ENCODE measurements at places on chromosomes 4 and X. TPM values are rescaled to one million over a fixed set of nuclear protein-coding genes. Genes with fewer than 3 reads are reported as not detected.

The ZFP42 gene
- total RNA-seq, result 23.8 TPM

The TRIM60 gene
- not detected for total RNA-seq

The ARMCX6 gene
- total RNA-seq, result 23.8 TPM

The CPE gene
- 10.2 TPM for total RNA-seq

The ODAM gene
- total RNA-seq, result not detected

The IBSP gene
- total RNA-seq, result not detected

The WNK3 gene
- 3.6 TPM for total RNA-seq

The CETN2 gene
- total RNA-seq, result 38.2 TPM

The NWD2 gene
- not detected for total RNA-seq

GRCh38 chrX:32871636-32872035 lies 339.7 kb downstream of the DMD start:
- peak; percentile 3 for DNase-seq

DNA sequence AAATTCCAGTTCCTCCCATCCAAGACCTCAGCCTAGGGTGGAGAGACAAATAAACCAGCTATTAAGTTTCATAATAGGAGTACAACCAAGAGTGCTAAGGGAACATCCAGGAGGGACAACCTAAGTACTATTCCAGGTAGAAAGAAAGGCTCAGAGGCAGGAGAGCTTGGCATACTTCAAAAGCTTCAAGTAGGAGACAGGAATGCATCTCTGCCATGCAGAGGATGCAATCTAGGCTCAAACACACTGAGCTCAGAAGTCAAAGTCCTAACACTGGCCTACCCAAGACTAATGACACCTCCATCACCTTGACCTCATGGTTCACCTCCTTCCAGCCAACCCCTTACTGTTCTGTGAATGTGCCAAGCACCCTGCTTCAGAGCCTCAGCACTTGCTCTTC lies 8.1 kb downstream of the WDFY3 start:
- no peak for DNase-seq

DNA sequence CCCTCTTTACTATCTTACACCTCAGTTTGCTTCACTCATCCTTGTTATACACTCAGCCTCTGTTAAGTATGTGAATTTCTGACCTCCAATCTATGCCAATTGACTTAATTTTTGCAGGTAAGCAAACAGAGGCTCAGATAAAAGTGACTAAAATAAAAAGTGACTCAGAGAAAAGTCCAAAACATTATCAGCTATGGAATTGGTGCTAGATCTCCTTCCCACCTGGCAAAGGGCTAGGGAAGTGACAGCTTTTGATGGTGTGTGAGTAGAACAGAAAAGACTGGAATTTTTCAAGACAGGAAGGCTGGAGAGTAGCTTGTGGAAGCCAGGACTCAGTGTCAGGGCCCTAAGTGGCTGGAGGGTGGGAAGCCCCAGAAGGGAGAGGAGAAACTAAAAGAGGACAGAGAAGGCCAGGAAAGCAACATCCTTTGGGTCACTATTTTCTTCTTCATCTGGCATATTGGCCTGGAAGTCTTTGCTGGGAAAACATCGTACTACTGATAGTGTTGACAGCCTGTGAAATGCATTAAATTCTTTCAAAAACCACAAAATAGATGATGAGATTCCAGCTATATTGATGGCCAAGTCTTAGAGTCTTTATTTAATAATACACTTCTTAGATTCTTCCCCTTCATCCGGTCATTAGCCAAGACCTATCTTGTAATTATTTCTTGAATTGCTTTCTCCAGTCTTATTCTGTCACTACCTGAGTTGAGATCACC lies 392.8 kb downstream of the RAPGEF2 start:
- no peak for DNase-seq

DNA sequence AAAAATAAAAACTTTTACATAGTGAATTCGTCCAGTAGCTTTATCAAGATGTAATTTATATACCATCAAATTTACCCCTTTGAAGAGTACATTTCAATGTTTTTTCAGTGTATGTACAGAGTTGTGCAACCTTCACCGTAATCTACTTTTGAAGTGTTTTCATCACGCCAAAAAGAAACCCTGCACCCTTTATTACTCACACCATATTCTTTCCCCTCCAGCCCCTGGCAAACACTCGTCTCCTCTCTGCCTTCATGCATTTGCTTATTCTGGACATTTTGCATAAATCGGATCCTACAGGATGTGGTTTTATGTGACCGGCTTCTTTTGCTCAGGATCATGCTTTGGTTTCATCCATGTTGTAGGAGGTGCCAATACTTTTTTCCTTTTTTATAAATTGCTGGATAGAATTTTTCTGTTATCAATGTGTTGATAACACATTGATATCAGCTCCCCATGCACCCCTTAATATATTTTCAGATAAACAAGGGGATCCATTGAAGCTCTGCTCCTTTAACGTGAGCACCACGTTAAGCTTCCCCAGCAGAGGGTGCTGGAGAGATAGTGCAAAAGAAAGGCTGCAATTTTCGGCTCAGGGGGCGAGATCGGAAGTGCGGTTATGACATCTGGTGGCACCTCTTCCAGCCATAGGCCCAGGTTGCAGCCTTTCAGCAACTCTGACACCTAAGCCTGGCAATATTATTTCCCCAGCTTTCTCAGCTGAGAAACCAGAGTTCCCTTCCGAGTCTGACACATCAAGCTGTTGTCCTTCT lies 100.1 kb upstream of the VCX3B start:
- DNase-seq, result no peak

DNA sequence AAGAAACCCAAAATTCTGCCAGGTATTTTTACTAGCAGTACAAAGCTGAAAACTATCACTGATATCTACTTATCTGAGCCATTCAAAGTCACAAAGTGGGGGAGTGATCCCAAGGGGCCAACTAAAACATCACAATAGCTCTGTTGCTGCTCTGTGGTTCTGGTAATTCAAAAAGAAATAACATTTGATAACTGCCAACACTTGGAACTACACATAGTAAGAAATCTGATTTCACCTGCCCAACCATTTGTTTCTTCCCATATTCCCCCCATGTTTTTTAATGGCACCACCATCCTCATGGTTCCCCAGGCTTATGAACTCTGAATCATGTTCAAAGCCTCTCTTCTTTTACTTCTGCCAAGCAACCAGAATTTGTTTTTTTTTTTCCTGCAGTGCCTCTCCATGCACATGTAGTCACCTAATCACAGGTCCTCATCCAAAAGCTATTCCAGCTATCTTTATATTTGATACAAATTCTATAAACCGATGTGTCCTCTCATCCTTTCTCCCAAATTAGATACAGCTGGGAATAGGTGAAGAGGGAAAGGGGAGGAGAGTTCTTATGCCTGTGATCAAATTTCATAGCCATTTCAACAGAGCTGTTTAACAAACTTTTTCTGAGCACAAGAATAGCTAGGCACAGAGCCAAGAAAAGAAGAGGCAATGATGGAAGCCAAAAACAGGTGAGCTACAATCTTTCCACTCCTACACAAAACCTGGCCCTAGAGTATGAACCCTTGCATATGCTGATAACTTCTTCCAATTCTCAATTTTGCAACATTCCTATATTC lies 7.7 kb downstream of the AMMECR1 start:
- DNase-seq, result no peak

DNA sequence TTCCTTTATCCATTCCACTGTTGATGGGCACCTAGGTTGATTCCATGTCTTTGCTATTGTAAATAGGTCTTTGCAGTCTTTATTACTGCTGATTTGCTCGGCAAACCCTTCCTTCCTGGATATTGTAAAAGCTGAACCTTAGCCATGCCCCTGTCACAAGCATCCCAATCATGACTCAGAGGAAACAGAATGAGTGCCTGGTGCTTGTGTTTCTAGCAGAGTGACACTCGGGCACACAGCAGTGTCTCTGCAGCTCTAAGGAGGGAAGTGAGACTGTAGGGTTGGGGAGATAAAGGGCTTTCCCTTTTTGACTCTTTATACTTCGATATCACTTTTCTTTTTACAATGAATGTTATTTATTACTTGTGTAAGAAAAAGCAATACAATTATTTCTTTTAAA lies 83.3 kb downstream of the AKAP4 start:
- DNase-seq, result no peak

DNA sequence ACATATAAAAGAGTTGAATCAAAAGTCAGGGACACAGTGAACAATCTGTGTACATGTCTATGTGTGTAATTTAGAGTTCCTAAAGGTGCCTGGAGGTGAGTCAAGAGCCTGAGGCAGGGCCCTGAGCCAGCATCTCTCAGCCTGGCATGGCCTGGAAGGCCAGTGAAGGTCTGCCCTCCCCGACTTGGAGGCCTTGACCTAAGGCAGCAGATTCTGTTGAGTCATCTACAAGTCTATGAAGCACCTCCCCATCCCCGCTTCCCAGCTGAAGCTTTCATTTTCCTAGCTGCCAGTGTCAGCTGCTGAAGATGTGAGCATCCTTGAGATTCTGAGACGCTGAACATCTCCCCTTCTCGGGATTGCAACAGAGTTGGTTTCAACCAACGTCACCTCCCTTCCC lies 583.9 kb downstream of the BCOR start:
- DNase-seq, result no peak

DNA sequence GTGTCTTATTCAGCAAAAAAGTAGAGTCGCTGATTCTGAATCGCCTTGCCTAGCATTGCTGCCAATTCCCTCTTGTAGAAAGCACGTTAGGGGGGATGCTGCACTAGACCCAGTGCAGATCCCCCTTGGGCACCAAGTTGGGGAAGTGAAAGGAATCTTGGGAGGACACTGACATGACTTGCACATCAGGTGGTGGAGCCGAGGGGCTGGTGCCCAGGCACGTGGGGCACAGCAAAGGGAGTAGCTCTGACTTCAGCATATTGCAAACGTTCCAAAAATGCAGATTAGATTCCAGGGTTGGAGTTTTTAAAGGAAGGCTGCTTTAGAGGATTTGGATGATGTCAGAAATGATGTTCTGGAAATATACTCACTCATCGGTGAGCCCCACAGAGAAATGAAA lies 47.4 kb upstream of the GPM6B start:
- no peak for DNase-seq

- DNase-seq, result no peak
These were observed 47.1 kb upstream of the PPP2R3B start for GRCh38 chrX:433771-434170.

DNA sequence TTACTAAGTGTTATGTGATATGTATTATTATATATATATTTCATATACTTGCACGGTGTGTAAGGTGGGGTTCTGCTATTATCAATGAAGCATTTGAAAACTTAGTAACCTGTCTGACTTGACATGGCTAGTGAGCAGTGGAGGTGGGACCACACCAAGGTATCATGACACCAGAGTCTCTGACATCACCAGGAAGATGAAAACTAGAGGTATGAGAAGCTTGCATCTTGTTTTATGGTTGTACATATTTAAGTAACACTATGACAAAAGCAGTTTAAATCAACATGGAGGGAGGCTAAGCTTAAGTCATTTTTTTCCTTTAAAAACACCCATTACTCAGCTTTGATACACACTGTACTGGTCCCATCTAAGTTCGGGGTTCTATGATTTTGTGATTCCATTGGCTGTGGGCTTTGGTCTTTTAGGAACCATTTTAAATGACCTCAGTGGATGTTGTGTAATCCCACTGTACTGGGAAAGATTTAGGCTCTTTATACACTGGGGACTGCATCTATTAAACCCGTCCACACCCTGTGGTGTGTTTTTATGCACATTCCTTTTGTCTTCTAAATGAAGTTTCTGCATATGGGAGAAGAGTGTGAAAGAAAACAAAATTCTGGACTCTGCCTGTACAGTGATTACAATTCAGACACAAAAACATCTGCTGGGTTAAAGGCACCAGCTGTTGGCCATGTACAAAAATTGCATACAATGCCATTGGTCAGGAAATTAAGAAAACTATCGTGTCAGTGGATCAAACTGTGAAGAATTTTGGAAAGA lies 570.6 kb downstream of the SPRY1 start:
- no peak for DNase-seq

DNA sequence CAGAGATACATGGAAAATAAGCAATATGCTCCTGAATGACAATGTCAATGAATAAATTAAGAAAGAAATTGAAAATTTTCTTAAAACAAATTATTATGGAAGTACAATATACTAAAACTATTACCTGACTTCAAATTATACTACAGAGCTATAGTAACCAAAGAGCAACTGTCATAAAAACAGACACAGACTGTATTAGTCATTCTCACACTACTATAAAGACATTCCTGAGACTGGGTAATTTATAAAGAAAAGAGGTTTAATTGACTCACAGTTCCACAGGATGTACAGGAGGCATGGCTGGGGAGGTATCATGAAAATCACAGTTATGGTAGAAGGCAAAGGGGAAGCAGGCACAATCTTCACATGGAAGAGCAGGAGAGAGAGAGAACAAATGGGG lies 60.0 kb upstream of the CYSLTR1 start:
- DNase-seq, result no peak

GRCh38 chrX:153719701-153720100 lies 4.5 kb downstream of the BCAP31 start:
- no peak for DNase-seq

GRCh38 chr4:139092271-139092670 lies 76.7 kb downstream of the NOCT start:
- no peak for DNase-seq

DNA sequence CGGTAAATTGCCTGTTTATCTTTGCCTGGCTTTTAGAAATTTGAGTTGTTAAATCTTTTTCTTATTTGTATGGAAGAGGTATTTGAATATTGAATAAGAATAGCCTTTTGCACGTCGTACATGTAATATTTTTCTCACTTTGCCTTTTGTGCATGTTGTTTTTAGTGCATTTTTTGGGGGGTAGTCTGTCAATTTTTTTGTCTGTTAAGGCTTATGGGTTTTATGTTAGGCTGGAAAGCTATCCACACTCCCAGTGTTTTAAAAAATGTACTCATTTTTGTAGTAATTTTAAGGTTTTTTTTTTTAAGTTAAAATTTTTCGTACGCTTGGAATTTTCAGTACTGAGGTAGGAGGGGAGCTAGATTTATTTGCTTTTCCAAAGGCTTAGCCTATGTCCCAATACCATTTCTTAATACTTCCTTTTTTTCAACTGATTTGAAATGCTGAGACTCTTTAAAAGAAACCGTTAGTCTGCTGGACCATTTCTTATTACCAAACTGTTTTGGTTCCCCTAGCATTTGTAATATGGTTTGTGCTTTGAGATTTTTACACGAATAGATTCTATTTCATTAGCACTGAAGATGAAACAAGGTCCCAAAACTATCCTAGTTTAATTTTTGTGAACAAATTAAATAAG lies 1.3 kb downstream of the HERC5 start:
- DNase-seq, result no peak

DNA sequence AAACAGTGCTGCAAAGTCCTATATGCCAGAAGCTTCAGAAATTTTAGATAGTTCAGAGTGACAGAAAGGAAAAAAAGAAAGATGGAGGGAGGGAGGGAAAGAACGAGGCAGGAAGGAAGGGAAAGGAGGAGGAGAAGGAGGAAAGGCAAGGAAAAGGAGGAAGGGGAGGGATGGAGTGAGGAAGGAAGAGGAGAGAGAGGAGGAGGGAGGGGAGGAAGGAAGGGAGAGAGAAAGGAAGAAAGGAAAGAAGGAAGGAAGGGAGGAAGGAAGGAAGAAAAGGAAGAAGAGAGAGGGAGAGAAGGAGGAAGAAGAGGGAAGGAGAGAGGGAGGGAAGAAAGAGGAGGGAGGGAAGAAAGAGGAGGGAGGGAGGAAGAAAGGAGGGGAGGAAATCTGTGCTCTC lies 42.4 kb upstream of the FHL1 start:
- DNase-seq, result no peak

Data from Daoy (cell line).